ENCODE measurements at places on chromosomes 4 and X.

- no peak for DNase-seq
Measured at GRCh38 chr4:162699629-162700028, 467.1 kb downstream of the NAF1 start.

DNA sequence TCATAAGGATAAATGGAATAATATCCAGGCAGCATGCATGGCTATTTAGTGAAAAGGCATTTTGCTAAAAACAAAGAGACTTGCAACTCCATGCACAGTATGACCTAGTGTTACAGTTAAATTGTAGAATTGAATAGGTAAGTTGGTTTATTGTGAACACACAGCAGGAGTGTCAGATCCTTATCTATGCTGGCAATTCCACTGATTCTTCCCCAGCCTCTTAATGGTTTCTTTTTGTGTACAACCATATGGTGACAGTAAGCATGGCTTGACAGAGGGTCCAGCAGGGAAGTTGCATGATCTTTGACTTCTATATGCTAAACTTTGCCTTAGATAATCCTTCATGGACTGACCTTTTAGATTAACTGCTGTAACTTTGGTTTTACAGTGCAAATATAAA lies 936.6 kb upstream of the EPHA5 start:
- no peak for DNase-seq

DNA sequence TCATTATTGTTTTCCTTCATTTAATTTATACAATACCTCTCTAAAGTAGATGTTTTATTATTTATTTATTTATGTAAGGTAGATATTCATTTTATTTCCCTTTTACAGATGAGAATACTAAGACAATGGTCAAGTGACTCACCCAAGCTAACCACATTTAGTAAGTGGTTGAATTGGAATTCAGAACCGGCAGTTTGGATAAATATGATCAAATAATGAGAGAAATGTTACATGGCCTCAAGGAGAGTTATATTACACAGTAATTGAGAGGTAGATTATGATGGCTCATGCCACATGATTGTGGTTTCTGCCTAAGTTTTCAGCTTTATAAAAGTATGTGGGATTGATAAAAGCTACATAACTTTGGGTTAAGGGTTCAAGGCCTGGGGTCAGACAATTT lies 239.4 kb upstream of the BOD1L1 start:
- DNase-seq, result peak; percentile 29

- no peak for DNase-seq
Measured at GRCh38 chrX:16445166-16445752, 204.7 kb upstream of the S100G start.

GRCh38 chrX:499870-500364 lies 113.2 kb upstream of the PPP2R3B start:
- no peak for DNase-seq

DNA sequence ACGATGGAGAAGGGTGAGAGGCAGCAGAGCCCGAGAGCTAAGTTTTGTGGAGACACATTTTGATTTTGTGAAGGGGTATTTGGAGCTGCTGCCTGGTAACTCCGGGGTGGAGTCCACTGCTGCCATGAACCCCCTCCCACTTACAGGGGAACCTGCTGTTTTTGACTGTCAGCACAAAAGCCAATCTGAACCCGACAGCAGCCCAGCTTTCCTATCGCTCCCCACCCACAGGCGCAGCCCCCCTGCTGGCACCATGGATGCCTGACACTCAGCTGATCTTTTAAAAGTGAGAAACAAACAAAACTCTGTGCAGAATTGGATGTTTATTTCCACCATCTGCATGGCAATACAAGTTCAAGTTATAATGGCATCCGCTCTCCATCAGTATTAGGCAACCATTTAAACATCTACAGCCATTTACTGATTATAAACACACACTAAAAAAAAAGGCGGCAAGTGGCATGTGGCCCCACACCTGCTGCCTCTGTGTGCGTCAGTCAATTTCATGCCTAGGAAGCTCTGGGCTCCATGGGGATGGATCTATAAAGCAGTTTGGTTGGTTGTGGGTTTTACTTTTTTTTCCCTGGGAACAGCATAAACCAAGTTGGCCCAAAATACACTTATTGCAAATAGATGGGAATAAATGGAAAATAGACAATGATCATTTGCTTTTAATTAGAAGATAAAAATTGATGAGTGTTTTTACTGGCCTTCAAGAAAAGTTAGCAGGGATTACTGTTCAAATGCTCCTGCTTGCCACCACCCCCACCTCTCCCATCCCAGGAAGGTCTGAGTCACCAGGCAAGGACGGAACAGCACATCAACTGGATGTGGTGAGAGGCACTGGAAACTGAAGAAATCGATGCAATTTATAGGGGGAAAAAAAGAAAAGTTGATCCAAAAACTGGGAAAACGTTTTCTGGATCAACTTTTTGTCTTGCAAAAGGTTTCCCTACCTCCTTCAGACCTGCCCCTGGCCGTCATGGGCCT lies 46.0 kb downstream of the SEPSECS start:
- DNase-seq, result peak; percentile 1

- peak; percentile 95 for DNase-seq
Measured at GRCh38 chr4:53490965-53491622, 100.2 kb downstream of the LNX1 start.

- DNase-seq, result no peak
Measured at GRCh38 chr4:169618286-169618685, 2.1 kb upstream of the CLCN3 start.

DNA sequence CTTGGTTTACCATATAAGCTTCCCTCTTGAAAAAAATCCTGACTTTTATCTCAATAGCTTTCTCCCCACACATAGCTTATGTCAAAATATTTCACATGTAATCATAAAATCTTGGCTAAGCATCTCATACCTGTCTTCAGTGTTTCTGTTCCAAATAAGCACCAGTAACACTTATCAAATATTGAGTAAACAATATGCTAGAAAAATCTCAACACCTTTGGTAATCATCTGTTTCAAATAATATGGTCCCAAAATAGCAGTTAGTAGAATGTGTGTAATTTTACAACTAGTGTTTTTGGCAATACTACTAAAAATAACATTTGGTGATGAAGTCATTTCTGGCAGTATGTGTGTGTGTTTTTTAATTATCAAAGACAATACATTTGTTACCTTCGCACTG lies 2138.2 kb downstream of the PCDH7 start:
- DNase-seq, result no peak

Measured in AG09319 (cell line).